ENCODE measurements at places on chromosomes 4 and X. TPM values are rescaled to one million over a fixed set of nuclear protein-coding genes. Genes with fewer than 3 reads are reported as not detected.

AMTN gene
- polyA plus RNA-seq, result not detected

GYG2 gene
- polyA plus RNA-seq, result 43.5 TPM

SNX12 gene
- polyA plus RNA-seq, result 74.6 TPM

CDX4 gene
- not detected for polyA plus RNA-seq

PASD1 gene
- 0.08 TPM for polyA plus RNA-seq
